GM23248 (cell line): ENCODE measurements at places on chromosomes 13 and 19.

- DNase-seq, result peak; percentile 81
Observed at GRCh38 chr13:39684531-39685137, 29.2 kb downstream of the COG6 start.

DNA sequence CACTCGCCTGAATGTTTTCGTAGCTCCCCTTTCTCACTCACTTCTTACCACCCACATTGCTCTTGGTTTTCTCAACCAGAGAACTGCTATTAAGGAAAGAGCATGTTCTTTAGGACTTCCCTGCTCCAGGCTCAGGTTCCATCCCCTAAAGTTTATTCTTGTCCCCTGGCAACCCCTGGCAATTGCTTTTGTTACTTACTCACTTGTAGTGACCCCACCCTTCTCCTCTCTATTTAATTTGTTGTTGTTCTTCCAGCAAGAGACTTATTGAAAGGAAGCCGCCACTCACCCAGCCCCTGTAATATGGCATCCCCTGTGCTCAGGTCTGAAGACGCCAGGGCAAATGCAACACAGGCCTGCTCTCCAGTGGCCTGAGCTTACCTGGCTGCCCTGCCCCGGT is 233.7 kb upstream of the SOX21 start:
- no peak for DNase-seq

- DNase-seq, result no peak
Observed at GRCh38 chr13:80011448-80012212, 329.3 kb downstream of the SPRY2 start.

- no peak for DNase-seq
Observed at GRCh38 chr13:35526577-35526976, 50.1 kb upstream of the MAB21L1 start.

GRCh38 chr13:43831088-43831487 is 44.3 kb upstream of the ENOX1 start:
- peak; percentile 48 for DNase-seq

DNA sequence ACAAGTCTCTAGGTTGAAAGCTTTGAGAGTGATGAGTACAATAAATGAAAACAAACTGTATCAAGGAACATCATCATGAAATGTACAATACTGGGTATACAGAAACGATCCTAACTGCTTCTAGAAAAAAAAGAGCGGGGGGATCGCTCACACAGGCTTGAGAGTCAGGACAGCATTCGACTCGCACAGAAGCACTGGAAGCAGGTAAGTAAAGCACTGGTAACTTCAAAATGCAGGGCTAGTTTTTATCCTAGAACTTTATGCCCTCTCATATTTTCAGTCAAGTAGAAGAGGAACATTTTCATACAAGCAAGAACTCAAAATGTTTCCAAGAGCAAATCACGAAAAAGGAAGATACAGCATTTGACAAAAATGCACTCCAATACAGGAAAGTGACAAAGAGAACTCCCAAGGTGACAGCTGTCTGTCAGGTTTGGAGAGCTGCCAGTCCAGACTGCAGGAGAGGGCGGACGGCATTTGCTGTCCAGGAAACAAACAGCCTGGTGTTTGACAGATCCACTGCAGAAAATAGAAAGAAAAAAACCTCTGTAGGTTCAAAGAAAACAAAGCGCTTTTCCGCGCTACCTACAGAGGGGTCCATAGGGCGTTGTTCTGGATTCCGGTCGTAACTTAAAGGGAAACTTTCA is 58.2 kb upstream of the XPO4 start:
- no peak for DNase-seq

DNA sequence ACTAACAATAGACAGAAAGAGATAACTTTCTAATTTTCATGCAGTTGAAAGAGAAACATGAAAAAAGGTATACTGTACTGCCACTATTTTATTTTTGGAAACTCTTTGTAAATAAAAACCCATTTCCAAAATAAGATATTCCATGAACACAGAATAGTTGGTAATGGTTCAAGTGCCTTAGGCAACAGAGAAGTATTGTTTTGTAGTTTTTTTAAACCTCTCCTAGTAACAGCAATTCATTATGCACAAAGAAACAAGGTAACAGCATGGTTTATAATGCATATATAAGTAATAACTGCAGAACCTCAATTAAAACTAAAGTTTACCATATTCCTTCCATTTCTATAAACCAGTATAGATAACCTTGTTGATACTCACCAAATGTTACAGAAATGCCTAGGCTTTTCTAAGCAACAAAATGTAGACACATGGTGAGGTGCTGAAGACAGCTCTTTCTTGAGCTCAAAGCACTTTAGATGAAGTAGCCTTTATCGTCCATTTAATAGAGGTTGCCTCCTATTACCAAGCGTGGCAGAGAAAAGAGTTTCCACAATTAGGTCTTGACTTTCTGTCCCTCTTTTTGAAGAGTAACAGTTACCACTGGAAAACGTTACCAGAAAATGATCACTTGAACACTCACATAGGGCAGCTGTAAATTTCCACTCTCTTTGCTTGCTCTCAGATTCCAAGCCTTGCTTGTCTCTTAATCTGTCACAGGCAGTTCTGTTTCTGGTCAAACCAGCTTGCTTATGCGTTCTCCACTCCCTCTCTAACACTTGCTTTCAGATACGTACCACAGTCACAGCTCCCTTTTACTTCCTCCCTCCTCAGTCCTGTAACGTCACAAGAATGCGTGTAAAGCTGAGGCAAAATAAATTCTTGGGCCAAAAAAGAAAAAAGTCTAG is 42.9 kb downstream of the CAB39L start:
- DNase-seq, result peak; percentile 40

GRCh38 chr19:34881982-34882381 is 44.7 kb upstream of the ZNF30 start:
- DNase-seq, result no peak

DNA sequence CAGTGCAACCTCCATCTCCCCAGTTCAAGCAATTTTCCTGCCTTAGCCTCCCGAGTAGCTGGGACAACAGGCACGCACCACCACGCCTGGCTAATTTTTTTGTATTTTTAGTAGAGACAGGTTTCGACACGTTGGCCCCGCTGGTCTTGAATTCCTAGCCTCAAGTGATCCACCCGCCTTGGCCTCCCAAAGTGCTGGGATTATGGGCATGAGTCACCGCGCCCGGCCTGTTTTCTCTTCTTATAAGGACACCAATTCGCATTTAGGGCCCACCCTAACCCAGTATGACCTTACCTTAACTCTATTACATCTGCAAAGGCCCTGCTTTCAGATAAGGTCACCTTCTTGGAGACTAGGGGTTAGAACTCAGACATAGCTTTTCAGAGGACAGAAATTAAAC is 35.1 kb downstream of the TMEM161A start:
- DNase-seq, result no peak

- no peak for DNase-seq
Observed at GRCh38 chr19:29216021-29216420, 3.1 kb upstream of the UQCRFS1 start.

GRCh38 chr13:80029170-80029569 is 311.8 kb downstream of the SPRY2 start:
- DNase-seq, result no peak

- DNase-seq, result no peak
Observed at GRCh38 chr19:48296963-48297734, 27.3 kb downstream of the ZNF114 start.

GRCh38 chr13:104571161-104571892 is 1505.1 kb upstream of the SLC10A2 start:
- DNase-seq, result peak; percentile 57

GRCh38 chr19:46542428-46543230 is 47.0 kb upstream of the PNMA8B start:
- DNase-seq, result peak; percentile 90

DNA sequence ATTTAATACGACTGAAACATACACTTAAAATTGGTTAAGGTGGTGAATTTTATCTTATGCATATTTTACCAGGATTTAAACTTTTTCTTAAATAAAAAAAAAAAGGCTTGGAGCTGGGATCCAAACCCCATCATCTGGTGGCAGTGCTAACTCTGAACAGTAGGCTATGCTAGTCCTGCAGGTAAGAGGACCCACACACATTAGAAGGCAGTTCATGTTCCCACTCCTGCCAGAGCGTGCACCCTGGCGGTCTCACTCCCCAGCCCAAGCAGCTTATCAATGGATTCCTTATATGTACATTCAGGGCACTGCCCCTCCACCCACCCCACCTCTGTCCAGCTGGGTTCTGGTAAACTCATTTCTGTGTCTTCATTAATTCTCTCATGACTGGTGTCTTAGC is 31.3 kb upstream of the CEBPA start:
- DNase-seq, result no peak

GRCh38 chr13:30052120-30052519 is 201.7 kb upstream of the UBL3 start:
- no peak for DNase-seq

GRCh38 chr13:33125821-33126570 is 109.8 kb downstream of the KL start:
- DNase-seq, result peak; percentile 96

GRCh38 chr19:9995084-9995483 is 15.2 kb downstream of the COL5A3 start:
- DNase-seq, result no peak

- peak; percentile 43 for DNase-seq
Observed at GRCh38 chr13:51534041-51534817, 50.0 kb upstream of the WDFY2 start.

- DNase-seq, result no peak
Observed at GRCh38 chr19:56667311-56667870, 4.2 kb downstream of the ZNF835 start.

DNA sequence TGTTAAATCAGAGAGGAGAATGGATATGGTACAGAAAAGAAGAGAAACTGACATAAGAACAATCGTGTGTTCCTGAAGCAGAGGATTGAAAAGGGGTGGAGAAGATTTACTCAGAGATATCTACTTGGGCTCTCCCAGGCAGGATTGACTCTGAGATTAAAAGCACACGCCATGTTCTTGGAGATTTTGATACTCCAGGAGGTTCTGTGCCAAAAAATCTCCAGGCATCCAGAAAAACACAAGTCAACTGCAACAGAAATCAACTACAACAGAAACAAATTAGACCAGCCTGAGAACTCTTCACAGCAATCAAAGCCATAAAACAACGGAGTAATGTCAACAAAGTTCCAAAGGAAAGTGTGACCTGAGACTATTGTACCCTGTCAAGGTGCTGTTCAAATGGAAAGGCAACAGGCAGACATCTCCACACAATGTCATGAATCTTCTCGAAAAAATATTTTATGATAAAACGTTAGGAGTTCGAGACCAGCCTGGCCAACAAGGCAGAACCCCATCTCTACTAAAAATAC is 104.2 kb downstream of the UBL3 start:
- peak; percentile 12 for DNase-seq

- no peak for DNase-seq
Observed at GRCh38 chr13:39269004-39269403, 230.7 kb downstream of the NHLRC3 start.

- no peak for DNase-seq
Observed at GRCh38 chr13:44433863-44434765, 60.5 kb downstream of the SERP2 start.

- peak; percentile 45 for DNase-seq
Observed at GRCh38 chr19:19997656-19998268, 41.5 kb downstream of the ZNF682 start.

DNA sequence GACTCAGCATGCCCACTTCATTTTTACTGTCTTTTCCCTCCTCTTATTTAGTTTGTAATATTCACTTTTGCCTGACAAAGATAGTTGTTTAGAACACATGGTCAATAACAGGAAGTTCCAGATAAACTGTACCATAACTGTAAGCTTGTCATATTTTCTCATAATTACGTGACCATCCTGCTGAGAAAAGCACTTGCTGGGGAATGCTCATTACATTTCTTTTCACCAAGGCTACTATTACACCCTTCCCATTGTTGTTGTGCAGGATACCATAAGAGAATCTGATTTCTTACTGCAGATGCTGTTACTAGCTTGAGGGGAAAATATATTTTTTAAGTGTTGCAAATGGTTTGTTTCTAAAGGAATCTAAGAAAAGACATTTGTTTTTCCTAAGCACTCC is 111.7 kb upstream of the SLITRK6 start:
- DNase-seq, result no peak

DNA sequence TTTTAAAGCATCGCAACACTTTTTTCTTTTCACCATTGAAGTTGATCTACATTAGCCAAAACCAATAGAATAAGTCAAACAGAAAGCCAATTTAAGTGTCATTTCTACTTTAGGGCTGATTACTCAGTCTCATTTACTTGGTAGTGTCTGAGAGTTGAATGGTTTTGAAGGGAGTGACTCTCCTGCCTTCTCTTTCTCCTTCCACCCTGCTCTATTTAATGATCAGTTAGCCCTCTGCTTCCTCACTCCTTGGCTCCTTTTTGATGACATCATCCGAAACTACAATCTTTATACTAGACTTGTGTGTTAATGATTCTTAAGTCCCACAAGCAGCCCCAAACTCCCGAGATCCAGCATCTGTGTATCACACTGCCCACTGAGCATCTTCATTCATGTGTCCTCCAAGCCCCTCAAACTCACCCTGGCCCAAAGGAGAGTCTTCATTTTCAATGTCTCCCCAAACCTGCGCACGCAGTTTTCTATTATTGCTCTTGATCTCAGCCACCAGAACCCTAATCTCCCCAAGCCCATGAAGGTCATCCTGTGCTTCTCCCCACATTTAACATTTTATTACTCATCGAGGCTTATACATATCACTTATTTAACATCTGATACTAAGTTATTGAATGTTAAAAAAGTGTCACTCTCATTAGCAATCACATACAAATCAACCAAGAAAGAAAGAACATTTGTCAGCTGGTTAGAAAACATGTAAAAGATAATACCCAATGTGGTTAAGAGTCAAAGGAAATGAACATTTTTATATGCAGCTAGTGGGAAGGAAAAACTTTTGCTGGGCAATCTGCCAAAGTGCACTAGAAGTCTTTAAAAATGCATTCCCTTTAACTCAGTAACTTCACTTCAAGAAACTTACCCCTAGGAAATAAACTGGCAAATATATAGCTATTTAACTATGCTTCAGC is 32.2 kb upstream of the ARGLU1 start:
- DNase-seq, result peak; percentile 12

DNA sequence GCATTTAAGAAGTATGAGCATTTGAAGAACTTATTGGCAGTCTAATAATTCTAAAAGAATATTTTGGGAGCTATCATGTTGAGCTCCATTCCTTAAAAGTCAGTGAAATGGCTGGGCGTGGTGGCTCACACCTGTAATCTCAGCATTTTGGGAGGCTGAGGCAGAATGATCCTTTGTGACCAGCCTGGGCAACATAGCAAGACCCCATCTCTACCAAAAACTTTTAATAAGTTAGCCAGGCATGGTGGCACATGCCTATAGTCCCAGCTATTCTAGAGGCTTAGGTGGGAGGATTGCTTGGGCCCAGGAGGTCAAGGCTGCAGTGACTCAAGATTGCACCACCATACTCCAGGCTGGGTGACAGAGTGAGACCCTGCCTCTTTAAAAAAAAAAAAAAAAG is 8.0 kb downstream of the COG6 start:
- no peak for DNase-seq
